ENCODE measurements at places on chromosomes 4 and X.

- DNase-seq, result no peak
These were observed 230.5 kb downstream of the IDS start for GRCh38 chrX:149274516-149275105.

GRCh38 chr4:79319975-79320374 is 5.9 kb downstream of the NAA11 start:
- DNase-seq, result no peak

GRCh38 chrX:103628386-103629317 is at the start of gene TCEAL1:
Gene TCEAL1 (plus strand): TSS chrX:103628975. CDS start chrX:103629917, 942 bp downstream.
- DNase-seq, result peak; percentile 68

GRCh38 chrX:153909024-153909979 is 4.8 kb downstream of the AVPR2 start:
- no peak for DNase-seq

GRCh38 chr4:113981591-113981990 is 2.1 kb upstream of the ARSJ start:
- DNase-seq, result no peak

GRCh38 chr4:180333162-180333561 is 1910.0 kb upstream of the TENM3 start:
- peak; percentile 7 for DNase-seq

GRCh38 chrX:128961290-128961689 is 562.0 kb downstream of the SMARCA1 start:
- no peak for DNase-seq

DNA sequence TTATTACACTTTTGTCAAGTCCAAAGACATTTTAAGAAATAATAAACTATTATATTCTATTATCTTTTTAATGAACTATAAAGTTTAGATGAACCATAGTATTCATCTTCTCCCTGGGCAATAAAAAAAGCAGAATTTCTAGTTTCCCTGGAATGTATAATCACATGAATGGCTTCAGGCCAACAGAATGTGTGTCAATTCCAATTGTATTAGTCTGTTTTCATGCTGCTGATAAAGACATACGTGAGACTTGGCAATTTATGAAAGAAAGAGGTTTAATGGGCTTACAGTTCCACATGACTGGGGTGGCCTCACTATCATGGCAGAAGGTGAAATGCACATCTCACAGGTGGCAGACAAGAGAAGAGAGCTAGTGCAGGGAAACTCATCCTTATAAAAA is 70.7 kb upstream of the ANXA10 start:
- DNase-seq, result no peak
